ENCODE measurements at places on chromosomes 7 and 10. TPM values are rescaled to one million over a fixed set of nuclear protein-coding genes. Genes with fewer than 3 reads are reported as not detected.

Gene NXPH1
- not detected for polyA plus RNA-seq

Gene OR2A1
- polyA plus RNA-seq, result 0.07 TPM

Gene C7orf33
- polyA plus RNA-seq, result not detected

Gene OR13A1
- polyA plus RNA-seq, result 0.04 TPM

Gene ZNF33A
- 6.9 TPM for polyA plus RNA-seq

Gene CHRM2
- polyA plus RNA-seq, result 0.07 TPM

All from adipose tissue (tissue), 3 donors.